ENCODE measurements at places on chromosomes 12 and 14. TPM values are rescaled to one million over a fixed set of nuclear protein-coding genes. Genes with fewer than 3 reads are reported as not detected.

- DNase-seq, result no peak
Observed at GRCh38 chr12:41683513-41684240, 461.0 kb downstream of the GXYLT1 start.

DNA sequence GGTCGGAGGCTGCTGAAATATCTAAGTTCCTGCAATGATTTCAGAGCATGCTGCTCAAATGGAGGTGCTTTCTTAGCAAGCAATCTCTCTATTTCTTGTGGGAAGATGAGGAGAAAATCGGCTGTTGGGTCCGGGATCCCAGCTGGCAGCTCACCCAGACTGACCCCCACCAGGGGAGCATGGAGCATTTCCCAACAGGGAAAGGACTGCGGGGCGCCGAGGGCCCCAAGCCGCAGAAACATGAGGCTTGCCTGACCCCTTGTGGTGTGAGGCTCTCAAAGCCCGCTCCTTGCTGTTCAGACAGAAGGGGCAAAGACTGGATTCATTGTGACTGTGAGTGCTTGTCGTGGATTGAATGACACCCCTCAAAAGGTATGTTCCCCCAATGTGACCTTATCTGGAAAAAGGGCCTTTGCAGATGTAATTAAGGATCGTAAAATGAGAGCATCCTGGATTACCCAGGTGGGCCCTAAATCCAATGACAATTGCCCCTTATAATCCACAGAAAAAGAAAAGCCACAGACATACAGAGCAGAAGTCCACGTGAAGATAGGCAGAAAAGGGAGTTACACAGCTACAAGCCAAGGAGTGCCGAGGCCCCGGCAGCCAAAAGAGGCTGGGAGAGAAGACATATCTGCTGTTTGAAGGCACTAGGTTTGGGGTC, 116.3 kb upstream of the VASH1 start:
- DNase-seq, result no peak

DNA sequence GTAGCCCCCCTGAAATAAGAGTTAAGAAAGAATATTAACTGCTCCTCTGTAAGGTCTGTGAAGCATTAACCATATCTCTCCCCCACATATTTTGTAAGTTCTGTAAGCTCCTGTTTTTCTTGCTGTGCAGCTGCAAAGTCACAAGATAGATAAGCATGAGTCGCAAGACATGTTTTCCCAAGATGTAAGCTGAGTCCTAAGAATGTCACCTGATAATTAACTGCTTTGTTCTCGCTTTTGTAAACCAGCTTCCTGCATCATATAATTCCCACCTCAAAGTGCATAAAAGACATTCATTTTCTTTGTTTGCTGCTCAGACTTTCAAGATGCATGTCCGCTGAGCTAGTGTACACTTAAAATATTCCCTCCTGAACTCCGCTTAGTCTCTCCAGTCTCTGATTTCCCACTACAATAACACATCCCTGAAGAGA, 27.0 kb upstream of the PHC1 start:
- DNase-seq, result no peak

Gene LPAR5
- 1.1 TPM for polyA plus RNA-seq

- no peak for DNase-seq
Observed at GRCh38 chr12:75974323-75975187, 57.0 kb downstream of the PHLDA1 start.

DNA sequence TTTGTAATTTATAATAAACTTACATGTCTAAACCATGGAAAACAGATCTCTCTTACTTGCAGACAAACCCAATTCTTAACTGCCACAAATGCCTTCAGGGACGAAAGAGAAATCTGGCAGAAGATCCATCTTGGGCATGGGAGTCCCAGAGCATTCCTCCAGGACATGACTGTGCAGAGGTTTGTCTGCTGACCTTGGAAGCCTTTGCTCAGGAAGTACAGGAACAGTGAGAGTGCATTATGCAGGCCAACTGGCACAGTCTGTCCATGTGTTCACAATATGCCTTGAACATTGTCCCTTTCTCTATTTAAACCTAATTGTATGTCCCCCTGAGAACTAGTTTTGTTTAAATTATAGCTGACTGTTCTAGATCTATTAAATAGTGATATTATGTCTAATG, 467.1 kb downstream of the ATP23 start:
- DNase-seq, result no peak

Gene SERPINA1
- 81.2 TPM for polyA plus RNA-seq

DNA sequence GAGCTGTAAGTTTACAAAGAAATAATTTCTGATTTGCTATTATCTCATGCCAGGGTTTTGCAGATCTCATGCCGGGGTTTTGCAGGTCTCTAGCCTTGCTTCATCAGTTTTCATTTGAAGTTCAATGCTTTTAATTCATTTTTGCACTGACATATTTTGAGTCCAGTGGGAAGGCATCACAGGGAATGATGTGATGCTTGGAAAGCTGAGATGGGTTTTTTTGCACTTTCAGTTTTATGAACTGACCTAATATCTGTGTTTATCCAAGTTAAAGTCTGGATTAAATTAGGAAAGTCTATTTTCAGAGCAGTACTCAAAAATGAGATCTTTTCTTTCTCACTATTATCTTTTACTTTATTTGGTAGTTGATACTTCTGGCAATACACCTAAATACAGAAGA, 23.6 kb upstream of the REP15 start:
- DNase-seq, result no peak

Data from left renal pelvis (tissue), 4 donors.